Left lung (tissue), 14 donors: ENCODE measurements at places on chromosomes 13 and 19. TPM values are rescaled to one million over a fixed set of nuclear protein-coding genes. Genes with fewer than 3 reads are reported as not detected.

GRCh38 chr19:55641426-55642152 lies 787 bp downstream of the ZNF580 start:
- peak; percentile 21 for DNase-seq

- peak; percentile 16 for DNase-seq
Observed at GRCh38 chr19:5046339-5047039, 77.6 kb downstream of the KDM4B start.

GRCh38 chr13:81929988-81930387 lies 1589.1 kb upstream of the SPRY2 start:
- DNase-seq = no peak

DNA sequence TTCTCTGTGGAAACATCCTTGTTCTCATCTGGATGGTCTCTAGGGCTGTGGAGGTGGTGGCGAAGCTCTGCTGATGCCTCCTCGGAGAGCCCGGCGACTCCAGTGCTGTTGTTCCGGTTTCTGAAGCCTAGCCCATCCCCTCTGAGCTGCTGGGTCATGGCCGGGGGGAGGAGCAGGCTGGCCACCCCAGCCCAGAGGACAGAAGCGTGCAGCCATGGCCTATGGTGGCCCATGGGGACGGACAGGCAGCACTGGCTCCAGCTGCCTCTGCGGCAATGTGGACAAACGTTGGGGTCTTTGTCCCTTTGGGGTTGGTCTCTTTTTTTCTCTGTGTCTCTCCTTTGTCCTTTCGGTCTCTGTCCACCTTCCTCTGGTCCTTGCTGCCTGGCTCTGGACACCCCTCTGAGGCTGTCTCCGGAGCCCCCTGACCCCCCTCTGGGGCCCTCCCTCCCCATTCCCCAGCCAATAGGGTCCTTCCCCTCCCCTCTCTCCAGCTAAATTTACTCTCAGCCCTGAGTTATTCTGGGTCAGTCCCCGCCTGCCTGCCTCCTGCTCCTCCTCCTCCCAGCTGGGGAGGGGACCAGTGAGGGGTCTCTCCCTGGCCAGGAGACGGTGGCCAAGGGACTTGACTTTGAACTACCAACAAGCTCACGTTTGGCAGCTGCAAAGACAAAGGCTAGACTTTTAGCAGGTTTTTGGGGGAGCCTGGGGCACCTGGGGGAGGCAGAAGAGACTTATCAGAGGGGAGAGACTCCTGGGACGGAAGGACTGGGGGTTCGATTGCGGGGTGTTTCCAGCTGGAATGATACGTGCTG lies at the start of gene HRC:
Gene HRC (minus strand): TSS at position 392 of the 815 bp plus-strand sequence. CDS start 159 bp downstream, at position 233.
- DNase-seq = no peak

- DNase-seq = no peak
Observed at GRCh38 chr13:39955560-39955959, 300.1 kb downstream of the COG6 start.

The IL11 gene
- 0.44 TPM for total RNA-seq

The SIGLEC7 gene
- 10.4 TPM for total RNA-seq

The POU2F2 gene
- total RNA-seq = 2.0 TPM

- DNase-seq = no peak
Observed at GRCh38 chr19:31595521-31595920, 246.3 kb upstream of the TSHZ3 start.

DNA sequence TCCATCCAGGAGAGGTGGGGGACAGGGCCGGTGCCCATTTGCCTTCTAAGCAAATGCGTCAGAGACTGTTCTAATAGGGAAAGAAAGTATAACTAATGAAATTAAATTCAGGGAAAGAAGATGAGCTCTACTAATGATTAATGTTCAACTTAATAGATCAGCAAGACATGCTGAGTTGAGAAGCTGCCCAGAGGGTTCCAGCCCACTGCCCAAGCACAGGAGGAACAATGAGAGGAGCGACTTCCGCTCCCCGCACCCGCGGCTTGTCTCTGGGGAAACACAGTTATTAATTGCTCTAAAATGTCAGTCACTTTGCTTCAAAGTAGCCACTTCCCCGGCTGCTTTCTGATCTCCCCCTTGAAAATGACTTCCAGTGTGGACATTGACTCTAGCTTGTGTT lies 331.3 kb downstream of the UQCRFS1 start:
- DNase-seq = no peak

DNA sequence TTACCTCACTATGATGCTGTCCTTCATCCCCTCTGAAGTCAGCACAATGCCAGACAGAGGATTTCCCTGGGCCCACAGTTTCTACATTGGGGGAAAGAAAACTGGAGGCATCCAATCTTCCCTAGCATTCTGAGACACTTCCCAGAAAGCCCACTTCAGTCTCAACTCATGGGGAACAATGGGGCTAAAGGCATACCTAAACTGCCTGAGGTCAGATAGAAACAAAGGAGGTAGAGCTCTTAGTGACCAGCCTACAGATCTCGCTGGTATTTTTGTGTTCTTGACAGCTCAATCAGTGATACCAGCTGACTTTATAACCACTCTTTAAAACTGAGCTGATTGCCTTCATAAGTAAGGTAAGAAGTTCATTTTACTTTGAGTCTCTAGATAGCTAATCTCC lies 881.0 kb upstream of the GPC6 start:
- DNase-seq = no peak

The LILRB5 gene
- 16.5 TPM for total RNA-seq

DNA sequence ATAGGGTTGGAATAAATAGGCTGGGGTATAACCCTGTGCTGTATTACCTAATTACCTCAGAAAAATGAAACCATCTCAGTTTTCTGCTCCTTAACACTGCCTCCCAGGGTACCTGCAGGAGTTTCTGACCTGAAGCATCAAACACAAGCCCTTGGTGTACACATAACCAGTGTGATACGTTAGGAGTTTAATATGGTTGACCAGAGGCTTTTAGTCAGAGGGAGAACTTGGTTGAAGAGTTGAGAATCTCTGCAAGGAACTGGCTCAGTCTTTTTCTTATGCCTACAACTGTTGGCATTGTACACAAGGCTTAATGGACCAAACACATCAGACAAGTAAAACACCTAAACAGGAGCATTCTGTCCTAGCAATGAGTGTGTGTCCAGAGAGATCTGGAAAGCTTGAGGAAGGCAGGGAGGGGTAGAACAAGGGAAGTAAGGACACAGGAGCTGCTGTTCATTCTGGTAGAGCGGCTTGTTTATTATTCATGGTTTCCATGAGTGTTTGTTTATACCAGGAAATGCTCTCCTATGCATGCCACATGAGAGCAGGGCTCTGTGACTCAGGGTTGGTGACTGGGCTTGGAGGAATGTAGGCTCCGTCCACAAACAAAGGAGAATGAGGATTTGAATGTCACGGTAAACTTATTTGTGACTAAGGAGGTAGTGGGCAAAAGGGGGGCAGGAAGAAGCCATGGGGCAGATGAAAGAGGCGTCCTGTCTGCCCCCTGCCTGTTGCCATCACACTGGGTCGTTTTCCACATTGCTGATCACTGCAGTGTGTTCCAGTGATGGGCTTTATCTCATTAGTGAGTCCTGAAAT lies 11.9 kb upstream of the SPATA13 start:
- DNase-seq = no peak

- peak; percentile 82 for DNase-seq
Observed at GRCh38 chr19:11530432-11530831, 1.5 kb upstream of the ECSIT start.

The SYNGR4 gene
- not detected for total RNA-seq

The SBK2 gene
- not detected for total RNA-seq

DNA sequence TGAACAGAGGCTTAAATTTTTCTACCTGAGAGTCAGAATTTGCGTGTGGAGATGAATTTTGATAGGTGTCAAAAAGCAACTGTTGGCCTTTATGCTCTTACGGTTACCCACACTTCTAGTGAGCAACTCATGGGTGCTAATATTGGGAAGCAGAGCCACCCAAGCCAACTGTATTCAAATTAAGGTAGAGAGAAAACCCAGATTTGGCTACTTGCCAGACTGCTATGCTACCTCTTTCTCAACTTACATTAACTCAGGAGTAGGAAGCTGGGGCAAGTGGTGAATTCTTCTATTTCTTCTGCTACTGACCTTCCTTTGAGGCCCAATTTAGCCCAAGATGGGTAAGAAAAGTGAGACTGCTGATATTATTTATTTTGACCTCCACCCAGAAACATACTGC lies 83.9 kb downstream of the OLFM4 start:
- DNase-seq = no peak

- no peak for DNase-seq
Observed at GRCh38 chr13:98564204-98564603, 12.7 kb downstream of the STK24 start.

DNA sequence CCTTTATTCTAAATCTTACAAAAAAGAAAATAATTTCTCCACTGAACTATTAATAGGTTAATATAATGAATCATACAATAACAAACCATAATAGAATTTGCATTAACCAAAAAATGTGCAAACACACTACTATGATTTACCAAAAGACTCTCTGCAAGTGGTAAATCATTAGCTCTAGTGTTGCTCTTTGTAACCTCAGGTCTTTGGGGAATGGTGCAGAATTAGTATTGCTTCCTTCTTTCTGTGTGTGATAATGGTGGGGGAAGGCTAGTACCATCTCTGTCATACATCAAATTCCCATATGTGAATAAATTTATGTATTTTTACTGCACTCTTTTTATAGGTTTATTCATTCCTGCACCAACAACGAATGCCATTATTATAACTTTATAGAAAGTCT lies 105.1 kb downstream of the COG6 start:
- no peak for DNase-seq

GRCh38 chr19:2666344-2666994 lies 36.0 kb downstream of the GNG7 start:
- no peak for DNase-seq

- peak; percentile 83 for DNase-seq
Observed at GRCh38 chr19:38004521-38005223, 97.7 kb downstream of the SIPA1L3 start.

GRCh38 chr13:36858290-36858689 lies 39.3 kb downstream of the RFXAP start:
- DNase-seq = no peak

GRCh38 chr19:4233282-4233853 lies 4.0 kb downstream of the EBI3 start:
- DNase-seq = no peak

DNA sequence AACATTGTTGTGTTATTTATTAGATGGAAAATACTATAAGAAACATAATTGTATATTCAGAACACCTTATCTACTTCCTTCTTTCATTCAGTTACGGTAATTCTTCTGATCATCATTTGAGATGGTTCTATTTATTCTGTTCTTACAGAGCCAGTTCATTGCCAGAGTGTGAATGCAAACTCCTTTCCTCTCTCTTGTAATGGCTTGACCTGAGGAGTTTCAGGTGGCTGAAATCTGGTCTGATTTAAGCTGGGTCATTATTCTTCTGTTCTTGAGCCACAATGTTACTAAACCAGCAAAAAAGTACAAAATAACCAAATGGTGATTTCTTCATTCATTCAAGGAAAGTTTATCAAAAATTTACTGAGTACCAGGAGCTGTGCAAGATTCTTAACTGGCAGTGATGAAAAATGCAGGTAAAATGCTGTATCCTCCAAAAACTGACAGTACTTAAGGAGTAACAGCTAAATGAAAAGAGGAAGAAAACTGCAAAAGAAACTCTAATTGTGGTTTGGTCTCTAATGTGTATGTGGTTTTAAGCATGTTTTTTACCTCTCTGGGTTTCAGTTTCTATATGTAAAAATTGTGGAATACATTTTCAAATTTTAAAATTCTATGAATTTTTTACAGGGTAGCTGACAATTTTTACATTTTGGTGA lies 182.4 kb upstream of the UFM1 start:
- no peak for DNase-seq

- peak; percentile 99 for DNase-seq
Observed at GRCh38 chr19:5680437-5681368, at the start of the genes HSD11B1L and MICOS13. TSS of gene HSD11B1L (plus strand) at chr19:5681027. CDS start at chr19:5684833, 3,806 bp downstream. TSS of gene MICOS13 (minus strand) at chr19:5680516. CDS start at chr19:5680486, 30 bp downstream.

DNA sequence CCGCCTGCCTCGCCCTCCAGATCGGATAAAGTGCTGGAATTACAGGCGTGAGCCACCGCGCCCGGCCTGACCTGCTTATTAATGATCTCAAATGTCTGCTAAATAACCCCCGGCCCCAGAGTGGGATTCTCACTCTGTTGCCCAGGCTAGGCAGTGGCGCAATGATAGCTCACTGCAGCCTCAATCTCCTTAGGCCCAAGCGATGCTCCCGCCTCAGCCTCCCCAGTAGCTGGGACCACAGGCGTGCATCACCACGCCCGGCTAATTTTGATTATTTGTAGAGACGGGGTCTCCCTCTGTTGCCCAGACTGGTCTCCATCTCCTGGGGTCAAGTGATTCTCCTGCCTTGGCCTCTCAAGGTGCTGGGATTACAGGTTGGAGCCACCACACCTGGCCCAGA lies 626 bp upstream of the ATP5F1D start:
- no peak for DNase-seq

DNA sequence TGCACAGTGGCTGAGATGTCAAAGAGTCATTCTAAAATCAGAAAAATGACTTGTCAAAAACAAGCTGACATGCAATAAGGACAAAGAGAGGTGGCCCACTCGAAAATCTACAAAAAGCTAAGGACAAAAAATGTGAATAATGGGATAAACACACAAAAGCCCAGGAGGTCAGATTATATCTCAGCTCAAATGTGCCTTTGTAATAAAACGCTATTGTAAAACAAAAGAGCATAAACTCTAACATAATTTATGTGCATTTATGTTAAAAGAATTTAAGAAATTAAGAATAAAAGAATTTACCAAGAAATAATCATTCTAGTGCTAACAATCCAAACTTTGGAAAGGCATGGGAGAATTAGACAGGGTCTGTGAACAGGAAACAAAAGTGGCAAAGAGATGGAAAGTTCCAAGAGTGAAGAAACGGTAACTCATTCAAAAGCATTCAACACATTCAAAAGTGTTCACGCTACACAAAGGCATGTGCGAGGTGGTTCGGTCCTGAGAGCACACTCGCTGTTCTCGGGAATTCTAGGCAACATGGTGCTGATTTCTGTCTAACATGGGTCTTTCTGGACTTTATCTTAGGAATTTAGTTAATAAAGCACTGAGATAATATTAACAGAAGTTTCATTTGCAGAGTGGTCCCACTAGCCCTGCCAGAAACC lies 197.7 kb downstream of the KATNAL1 start:
- no peak for DNase-seq

GRCh38 chr13:67052550-67053490 lies 177.3 kb downstream of the PCDH9 start:
- no peak for DNase-seq

The FFAR3 gene
- total RNA-seq = 1.6 TPM

GRCh38 chr19:17327654-17328516 lies 6.8 kb downstream of the ANO8 start:
- DNase-seq = peak; percentile 60

The PCP2 gene
- 1.8 TPM for total RNA-seq

GRCh38 chr19:18898081-18898606 lies 2.2 kb upstream of the CERS1 start:
- no peak for DNase-seq

GRCh38 chr19:7772752-7773291 lies 9.8 kb downstream of the CLEC4M start:
- DNase-seq = no peak

The VRK3 gene
- 37.7 TPM for total RNA-seq

The C1QTNF9B gene
- total RNA-seq = not detected
